Activated CD8-positive, alpha-beta memory T cell treated with anti-CD3 and anti-CD28 coated beads, Interleukin-2, amount 10 ng/mL, durations not matched to agents 7 days and 5 days (primary cell): ENCODE measurements at places on chromosomes 2 and 18.
A peak's percentile ranks its signal among the peaks of the same experiment; 100 is the strongest.

DNA sequence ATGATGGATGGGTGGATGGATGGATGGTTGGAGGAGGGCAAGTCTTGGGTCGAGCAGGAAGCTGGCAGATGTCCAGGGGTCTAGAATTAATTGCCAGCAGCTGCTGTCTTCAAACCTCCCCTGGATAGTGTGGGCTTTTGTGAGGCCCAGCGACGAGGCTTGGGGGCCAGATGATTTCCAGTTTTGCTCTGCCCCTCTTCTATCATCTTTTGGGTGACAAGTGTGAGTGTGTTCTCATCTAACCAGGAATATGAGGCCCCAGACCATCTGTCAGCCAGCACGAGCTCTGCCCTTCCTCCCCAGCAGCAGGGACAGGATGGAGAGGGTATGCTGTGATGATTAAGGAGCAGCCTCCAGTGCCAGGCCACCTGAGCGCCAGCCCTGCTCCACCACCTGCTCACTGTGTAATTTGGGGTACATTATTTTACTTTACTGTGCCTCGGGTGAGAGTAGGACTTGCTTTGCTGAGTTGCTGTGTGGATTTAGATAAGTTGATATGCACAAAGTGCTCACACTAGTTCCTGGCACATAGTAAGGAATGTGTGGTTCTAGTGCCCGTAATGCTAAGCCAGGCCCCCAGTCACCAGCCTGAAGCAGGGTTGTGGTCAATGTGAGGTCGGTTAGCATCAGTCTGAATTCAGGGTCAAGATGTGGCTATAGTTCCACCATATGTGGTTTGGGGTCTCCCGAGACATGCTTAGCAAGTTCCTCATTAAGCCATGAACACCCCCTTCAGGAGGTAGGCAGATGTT lies 251.1 kb downstream of the CYP26B1 start:
- peak; percentile 15 for DNase-seq
- H3K4me3 ChIP-seq = no peak overlapping the region
- no peaks in the 10 kb centered on the region for H3K4me1 ChIP-seq
- H3K27me3 ChIP-seq = peaks cover 4% of the 10 kb centered on the region
- no peak overlapping the region for H3K27ac ChIP-seq

DNA sequence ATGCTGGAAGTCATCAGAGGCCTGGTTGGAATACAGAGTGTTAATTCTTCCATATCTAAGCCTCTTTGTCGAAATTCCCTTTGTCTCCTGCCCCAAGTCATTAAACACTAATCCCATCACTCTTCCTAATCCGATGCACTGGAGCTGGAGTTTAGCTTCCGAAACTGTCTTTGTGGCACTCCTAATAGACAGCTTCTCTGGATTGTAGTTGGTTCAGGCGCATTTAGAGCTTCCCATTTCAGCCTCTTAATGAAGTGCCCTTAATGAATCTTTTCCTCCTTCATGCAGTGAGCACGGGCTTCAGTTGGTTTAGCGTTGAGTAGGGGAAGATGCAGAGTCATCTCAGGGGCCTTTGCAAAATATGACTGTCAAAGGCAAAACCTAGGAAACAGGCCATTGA lies 72.2 kb upstream of the MEIS1 start:
- no peak overlapping the region for H3K4me3 ChIP-seq
- DNase-seq = no peak
- no peak overlapping the region for H3K27ac ChIP-seq

GRCh38 chr2:25992556-25992955 lies 10.3 kb upstream of the KIF3C start:
- peaks cover 8% of the 10 kb centered on the region for H3K27me3 ChIP-seq
- H3K4me3 ChIP-seq = no peak overlapping the region
- no peak overlapping the region for H3K27ac ChIP-seq
- no peak for DNase-seq

DNA sequence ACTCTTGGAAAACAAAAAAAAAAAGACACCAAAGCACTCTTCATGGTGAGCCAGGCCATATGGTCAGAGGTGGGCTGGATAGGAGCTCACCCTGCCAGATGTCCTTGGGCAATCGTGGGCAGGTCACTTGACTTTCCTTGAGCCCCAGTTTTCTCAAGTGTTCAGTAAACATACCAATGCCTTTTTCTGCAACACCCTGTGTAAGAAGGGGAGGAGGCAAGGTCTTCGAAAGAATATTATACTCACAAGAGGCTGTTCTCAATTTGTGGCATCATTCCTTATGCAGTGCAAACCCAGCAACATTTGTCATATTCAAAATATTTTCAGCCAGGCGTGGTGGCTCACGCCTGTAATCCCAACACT lies 22.9 kb upstream of the TMEM87B start:
- no peak overlapping the region for H3K27ac ChIP-seq
- H3K4me3 ChIP-seq = no peak overlapping the region
- no peaks in the 10 kb centered on the region for H3K36me3 ChIP-seq
- peaks cover 7% of the 10 kb centered on the region for H3K27me3 ChIP-seq
- DNase-seq = no peak

DNA sequence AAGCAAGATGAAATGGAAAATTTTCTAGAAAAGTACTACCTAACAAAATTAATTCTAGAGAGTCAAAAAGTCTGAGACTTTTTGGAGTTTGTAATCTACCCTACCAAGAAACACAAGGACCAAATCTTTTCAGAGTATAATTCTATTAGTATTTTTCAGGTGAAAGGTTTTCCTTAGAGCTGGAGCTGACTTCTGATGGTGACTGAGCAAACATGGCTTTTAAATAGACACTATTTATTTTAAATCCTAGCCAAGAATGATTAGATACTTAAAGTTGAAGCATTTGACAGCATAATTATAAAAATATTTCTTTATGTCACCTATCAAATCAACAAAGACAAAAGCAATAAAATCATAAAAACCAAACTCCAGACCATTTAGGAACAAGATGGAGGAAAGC lies 26.6 kb downstream of the ZC3H6 start:
- H3K4me1 ChIP-seq = peaks cover 4% of the 10 kb centered on the region
- no peak overlapping the region for H3K4me3 ChIP-seq
- no peaks in the 10 kb centered on the region for H3K27me3 ChIP-seq
- H3K36me3 ChIP-seq = peaks cover 28% of the 10 kb centered on the region
- no peak for DNase-seq
